ENCODE measurements at places on chromosomes 3 and 15.

- DNase-seq = no peak
Measured at GRCh38 chr3:60933824-60934223, 317.4 kb downstream of the FHIT start.

DNA sequence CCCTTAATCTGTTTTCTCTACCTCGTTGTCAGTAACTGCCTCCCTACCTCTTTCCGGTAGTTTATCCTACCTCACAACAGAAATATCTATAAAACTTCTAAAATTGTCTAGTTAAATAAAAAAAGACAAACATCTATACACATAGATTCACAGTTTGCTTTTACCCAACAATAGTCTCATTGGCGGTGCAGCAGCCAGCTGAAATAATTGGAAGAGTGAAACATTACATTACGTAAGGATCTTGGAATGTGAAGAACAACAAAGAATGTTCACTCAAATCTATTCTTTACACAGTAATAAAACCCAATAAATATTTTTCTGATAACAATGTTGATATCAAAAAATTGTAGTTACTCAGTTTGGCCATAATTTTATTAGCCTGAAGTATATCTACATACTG lies 115.5 kb upstream of the ARPP21 start:
- no peak for DNase-seq

DNA sequence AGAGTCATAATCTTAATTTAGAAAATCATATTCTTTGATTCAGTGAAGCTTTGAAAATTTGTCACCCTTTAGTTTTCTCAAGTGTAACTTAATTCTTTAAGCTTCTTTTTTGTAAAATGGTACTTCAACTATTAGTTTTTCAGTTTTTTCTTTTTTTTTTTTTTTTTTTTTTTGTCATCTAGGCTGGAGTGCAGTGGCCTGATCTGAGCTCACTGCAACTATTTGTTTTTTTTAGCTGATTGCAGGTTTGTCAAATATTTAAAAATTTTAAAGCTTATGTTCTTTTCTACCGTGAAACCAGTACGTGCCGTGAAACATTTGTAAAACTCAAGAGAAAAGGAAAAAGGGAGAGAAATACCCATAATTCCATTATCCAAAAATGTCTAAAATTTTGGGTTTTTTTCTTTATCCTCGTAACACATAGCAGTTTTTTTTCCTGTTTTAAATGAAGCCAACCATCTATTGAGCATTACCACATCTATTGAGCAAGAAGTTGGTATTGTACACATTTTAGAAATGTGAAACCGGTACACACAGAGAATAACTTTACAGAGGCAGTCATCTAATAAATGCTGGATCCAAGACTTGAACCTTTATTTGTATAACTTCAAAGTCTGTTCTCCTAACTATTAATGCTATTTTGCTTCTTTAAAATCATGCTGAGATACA lies 25.7 kb downstream of the ECT2 start:
- no peak for DNase-seq

GRCh38 chr3:9248522-9249271 lies 749 bp downstream of the SRGAP3 start:
- no peak for DNase-seq

DNA sequence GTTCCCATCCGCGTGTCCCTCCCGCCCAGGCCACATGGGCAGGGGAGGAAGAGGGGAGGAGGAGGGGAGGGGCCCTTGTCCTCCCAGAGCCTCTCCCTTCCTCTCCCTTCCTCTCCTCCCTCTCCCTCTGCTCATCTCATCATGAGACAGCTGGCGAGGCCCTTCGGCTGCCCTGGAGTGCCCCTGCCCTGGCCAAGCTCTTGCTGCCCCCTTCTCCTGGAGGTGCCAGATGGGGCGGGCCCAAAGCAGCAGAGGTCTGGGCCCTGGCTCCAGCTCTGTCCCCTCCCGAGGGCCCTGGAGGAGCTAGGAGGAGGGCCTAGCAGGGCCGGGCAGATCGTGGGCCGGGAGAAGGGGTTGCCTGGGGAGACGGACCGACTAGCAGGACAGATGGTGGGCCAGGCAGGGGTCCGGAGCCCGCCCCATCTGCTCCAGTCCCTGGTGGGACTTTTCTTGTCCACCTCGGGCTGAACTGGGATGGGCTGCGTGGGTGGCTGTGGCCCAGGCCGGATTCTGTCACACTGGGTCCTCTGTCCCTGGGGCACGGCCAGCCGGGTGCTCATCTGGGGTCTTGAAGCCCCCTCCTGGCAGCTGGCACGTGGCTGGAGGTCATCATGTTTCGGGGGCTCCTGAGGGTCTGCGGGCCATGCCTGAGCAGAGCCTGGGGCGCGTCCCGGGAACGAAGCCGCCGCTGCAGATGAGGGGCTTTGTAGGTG lies 183.4 kb downstream of the GOLGA6L6 start:
- no peak for DNase-seq

DNA sequence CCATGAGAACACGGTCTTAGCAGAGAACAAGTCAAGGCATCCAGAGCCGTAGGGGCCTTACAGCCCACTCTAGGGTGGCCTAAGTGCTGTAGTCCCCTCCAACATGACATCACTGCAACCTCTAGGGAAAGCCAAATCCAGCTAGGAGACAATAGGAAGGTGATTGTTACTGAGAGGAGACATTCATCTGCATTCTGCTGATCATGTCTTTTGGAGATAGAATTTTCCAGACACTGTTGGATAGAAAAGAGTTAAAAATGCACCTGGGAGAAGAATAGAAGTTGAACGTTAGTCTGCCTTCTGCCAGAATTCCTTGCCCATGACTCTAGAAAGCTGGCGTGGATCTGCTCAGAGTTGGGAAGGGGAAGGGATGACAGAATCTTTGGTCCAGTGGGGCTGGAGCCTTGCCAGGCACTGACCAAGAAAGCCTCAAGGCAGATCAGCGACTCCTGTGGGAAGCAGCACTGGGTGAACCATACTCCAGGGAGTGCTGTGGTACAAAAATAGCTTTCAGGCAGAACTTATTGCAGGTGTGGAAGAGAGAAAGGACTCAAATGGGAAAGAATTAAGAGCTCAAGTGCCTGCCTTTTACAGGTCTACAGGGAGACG lies 44.8 kb upstream of the RAF1 start:
- DNase-seq = no peak

DNA sequence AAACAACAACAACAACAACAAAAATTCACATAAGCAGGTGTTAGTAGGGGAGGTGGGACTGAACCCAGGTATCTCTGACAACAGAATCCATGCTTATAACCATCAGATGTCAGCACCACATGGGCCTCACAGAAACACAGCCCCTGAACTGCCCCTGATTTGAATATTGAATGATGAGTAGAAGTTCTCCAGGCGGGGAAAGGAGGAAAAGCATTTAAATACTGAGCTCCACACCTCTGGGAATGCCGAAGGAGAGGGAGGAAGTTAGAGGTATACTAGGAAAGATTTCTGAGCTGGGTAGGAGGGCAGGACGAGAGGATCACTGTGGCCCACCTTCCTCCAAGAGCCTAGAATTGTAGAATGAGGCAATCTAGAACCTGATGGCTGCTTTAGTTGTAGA lies 31.9 kb upstream of the EIF4A2 start:
- no peak for DNase-seq

DNA sequence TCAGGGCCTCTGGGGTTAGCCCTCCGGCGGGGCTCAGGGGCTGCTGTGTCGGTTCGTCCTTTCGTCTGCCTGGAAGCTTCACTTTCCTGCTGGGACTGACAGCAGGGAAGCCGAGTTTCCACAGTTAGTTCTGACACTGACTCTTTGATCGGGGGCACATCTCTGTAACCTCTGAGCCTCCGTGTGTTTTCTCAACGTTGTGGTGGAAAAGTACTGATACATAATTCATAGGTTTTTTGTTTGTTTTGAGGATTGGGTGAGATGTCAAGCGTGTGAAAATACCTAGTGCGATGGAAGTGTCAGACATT lies 481 bp downstream of the AP4E1 start:
- DNase-seq = no peak

DNA sequence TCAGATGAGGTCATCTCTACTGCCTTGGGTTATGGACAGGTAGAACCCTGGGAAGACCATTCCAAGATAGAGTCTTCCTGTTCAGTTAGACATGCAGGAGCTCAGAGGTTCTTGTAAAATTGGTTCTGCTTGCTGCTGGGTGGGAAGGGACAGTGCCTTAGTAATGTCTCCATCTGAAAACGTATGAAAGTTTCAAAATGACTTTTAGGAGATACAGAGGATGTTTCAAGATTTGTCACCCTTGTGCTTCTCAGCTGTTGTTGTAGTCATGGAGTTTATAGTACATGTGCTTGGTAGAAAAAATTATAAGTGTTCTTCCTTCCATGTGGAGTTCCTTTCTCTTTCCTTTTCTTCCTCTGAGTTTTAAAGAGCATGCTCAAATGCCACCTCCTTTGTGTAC lies 885.2 kb upstream of the CFAP20DC start:
- DNase-seq = no peak

GRCh38 chr15:81056304-81056703 lies 55.6 kb downstream of the TLNRD1 start:
- no peak for DNase-seq

GRCh38 chr3:155640098-155640497 lies 104.8 kb downstream of the PLCH1 start:
- DNase-seq = no peak

GRCh38 chr3:81485444-81485865 lies 276.0 kb downstream of the GBE1 start:
- no peak for DNase-seq

GRCh38 chr3:58425782-58426181 lies 7.8 kb downstream of the PDHB start:
- DNase-seq = no peak

DNA sequence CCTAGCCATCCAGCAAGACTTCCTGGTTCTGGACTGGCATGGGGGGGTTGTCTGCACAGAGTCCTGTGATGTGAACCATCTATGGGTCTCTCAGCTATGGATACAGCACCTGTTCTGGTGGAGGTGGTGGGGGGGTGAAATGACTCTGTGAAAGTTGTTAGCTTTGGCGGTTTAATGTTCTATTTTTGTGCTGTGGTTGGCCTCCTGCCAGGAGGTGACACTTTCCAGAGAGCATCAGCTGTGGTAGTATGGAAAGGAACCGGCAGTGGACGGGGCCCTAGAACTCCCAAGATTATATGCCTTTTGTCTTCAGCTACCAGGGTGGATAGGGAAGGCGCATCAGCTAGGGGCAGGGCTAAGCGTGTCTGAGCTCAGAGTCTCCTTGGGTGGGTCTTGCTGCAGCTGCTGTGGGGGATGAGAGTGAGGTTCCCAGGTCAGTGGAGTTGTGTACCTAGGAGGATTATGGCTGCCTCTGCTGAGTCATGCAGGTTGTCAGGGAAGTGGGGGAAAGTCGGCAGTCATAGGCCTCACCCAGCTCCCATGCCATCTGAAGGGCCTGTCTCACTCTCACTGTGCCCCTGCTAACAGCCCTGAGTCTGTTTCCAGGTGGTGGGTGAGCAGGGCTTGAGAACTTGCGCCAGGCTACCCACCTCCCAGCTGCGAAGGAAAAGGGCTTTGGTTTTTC lies 7.1 kb upstream of the LARS2 start:
- no peak for DNase-seq

DNA sequence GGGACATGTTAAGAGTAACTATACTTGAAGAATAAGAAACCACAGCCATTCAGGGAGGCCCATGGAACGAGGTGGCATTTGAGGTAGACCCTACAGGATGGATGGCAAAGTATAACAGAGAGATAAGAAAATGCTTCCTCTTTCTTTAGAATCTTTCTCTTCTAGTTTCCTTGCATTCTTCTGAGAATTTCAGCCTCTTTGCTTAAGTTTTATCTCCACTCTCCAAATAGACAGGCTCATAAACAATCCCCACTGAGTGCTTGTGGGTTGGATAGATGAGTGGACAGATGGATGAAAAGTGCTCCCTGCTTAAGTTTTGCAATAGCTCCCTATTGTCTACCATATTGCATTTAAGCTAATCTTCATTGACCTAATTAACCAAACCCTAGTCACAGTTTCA lies 103.7 kb downstream of the MEX3B start:
- no peak for DNase-seq

DNA sequence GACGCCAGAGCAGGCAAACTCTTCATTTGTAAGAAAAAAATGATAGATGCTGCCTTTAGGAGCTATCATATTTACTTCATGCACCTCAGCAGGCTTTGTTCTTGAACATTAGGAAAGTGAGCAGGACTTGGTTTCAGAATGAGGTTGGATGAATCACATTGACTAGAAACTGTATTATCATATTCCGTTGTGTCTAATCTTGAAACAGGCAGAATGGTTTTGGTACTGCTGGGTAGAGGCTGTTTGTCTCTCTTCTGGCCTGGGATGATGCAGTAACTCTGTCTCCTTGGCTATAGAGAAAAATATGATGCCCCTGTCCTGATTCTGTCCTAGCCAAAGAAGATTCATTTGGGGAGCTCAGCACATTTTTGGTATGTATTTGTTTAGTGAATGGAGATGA lies 344.2 kb upstream of the GRM7 start:
- DNase-seq = no peak

DNA sequence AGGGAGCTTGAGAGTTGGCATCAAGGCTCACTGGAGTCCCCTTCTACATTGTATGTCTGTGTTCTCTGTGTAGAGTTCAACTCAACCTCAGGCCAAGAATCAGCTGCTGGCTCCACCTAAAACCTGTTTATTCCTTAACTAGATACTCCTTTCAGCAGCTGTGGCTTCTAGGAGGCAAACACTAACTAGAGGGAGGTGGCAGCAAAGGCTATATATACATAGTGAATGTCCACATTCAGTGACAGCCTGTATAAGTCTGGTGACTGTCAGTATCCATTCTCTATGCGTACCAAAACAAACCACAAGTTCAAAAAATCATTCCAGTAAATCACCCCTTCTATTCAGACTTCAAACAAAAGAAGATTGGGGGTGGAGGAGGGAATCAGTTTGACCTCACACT lies 184.3 kb downstream of the CDIN1 start:
- DNase-seq = no peak

- no peak for DNase-seq
Measured at GRCh38 chr3:148999806-149000205, 8.5 kb downstream of the GYG1 start.

DNA sequence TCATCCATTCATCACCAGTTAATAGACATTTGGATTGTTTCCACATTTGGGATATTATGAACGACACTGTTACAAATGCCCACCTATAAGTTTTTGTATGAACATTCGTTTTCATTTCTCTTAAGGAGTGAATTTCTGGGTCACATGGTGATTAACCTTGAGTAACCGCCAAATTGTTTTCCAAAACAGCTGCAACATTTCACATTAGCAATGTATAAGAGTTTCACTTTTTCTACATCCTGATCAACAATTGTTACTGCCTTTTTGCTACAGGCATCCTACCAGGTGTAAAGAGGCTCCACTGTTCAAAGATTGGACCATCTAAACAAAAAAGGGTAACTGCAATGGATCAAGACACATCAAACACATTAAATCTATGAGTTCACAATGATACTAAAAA lies 52.0 kb downstream of the CPEB1 start:
- no peak for DNase-seq

All from stimulated activated CD8-positive, alpha-beta memory T cell treated with anti-CD3 and anti-CD28 coated beads, Interleukin-12 subunit alpha, Interleukin-12 subunit beta, amount 100 ng/mL, for 4 hours (primary cell).